Omental fat pad (tissue), 4 donors: ENCODE measurements at places on chromosomes 4 and X.

DNA sequence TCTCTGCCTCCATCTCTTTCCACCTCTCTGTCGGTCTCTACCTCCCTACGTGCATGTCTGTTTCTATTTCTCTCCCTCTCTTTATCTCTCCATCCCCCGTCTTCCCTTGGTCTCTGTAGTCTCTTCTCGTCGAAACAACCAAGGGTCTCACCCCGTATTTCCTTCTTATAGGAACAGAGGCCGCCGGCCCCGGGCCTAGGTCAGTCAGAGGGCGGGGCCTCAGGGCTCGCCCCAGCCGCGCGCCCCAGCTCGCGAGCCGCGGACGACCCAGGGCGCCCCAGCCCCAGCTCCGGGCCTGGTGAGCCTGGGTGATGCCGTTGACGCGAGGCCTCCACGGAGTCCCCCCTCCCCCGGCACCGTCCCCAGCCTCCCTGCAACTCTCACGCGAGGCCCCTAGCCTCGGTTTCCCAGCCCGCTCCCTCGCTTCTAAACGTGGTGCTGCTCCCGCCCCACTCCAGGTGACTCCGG, 6.6 kb downstream of the TIMM17B start:
- DNase-seq: no peak

DNA sequence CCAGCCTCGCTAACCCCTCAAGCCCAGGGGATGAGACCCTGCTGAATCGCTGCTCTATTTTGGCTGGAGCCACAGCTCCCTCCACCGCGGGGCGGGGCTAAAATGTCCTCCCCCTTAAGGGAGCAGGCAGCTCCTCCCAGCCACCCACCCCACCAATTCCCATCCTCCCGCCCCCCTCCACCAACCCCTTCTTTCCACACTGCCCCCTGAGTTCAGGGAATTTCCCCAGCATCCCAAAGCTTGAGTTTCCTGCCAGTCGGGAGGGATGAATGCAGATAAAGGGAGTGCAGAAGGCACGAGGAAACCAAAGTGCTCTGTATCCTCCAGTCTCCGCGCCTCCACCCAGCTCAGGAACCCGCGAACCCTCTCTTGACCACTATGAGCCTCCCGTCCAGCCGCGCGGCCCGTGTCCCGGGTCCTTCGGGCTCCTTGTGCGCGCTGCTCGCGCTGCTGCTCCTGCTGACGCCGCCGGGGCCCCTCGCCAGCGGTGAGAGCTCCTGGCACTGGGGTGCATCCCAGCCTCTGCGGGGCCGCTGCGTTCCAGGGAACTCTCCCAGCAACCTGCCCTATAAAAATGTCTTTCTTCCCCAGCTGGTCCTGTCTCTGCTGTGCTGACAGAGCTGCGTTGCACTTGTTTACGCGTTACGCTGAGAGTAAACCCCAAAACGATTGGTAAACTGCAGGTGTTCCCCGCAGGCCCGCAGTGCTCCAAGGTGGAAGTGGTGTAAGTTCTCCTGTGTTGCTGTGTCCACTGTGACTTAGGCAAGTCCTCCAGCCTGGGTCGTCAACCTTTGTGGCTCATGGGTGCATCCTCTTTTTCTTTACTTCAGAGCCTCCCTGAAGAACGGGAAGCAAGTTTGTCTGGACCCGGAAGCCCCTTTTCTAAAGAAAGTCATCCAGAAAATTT, at the start of gene CXCL6:
Gene CXCL6, plus strand, starts transcription at position 306 of the 907 bp plus-strand sequence. Its CDS starts 73 bp downstream, at position 379.
- peak; percentile 24 for DNase-seq

DNA sequence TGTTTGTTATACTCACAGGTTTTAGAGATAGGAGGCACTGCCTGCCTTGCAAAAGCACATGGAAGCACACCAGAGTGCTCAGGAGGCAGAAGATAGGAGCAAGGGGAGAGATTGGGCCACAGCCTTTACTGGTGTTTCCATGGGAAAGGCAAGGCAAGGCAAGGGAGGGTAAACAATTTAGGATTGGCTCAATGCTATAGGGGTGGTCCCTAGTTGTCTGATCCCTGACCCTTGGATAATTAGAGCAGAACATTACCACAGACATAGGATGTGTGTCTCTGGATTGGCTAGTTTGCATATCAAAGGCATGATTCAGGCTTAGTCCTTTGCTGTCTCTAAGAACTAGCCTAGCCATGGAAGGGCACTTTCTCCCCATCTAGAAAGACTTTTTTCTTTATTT, 36.1 kb downstream of the GRXCR1 start:
- DNase-seq: no peak

DNA sequence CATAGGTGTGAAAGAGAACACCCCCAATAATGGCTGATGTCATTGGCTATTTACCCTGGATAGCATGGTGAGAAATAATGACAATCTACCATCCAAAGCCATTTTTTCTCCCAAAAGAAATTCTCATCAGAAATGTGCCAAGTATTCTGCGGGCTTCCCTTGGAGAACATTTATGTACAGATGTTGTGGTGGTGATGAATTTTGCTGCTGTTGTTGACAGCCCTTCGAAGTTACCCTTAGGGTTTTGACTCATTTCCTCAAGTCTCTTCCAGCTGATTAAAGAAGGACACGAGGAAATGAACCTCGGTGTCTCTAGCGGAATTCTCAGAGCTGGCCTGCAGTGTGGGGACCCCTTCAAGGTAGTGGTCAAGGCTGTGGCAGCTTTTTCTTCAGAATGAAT, 3.4 kb downstream of the KIT start:
- no peak for DNase-seq

DNA sequence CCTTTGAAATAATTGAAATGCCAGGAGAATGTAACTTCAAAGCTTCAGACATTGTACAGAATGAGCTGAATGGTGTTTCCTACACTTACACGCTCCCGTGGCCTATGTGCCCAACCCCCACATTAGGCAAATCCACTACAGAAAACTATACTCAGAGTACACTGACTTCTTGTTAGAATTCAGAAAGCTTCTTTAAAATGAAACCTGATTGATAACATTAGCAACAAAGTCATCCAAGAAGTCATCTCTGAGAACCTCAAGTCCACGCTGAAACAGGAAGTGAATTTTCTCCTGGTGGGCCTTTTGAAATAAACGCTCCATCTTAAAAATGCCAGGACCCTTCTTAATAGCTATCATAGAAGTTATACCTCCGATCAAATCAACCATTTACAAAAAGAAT, 136.3 kb downstream of the TSPAN5 start:
- DNase-seq: no peak

DNA sequence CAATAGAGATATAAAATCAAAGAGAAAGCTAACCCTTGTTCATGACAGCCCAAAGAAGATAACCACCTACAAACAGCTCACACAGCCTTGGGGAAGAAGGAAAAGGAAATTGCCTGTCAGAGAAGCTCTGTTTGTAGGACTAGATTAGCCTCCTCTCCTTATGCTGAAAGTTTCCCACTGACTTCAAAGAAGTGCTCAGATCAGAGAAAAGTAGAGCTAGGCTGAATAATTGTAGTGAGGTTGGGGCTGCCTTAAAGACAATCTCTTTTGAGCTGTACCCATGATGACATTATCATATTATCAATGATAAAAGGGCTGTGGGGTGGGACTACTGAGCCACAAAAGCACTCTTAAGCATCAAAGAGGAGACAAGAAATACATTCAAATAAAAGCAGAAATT, 223.0 kb upstream of the GALNT7 start:
- DNase-seq: no peak

- DNase-seq: no peak
These were observed 184.1 kb downstream of the IL1RAPL2 start for GRCh38 chrX:104749951-104750610.

DNA sequence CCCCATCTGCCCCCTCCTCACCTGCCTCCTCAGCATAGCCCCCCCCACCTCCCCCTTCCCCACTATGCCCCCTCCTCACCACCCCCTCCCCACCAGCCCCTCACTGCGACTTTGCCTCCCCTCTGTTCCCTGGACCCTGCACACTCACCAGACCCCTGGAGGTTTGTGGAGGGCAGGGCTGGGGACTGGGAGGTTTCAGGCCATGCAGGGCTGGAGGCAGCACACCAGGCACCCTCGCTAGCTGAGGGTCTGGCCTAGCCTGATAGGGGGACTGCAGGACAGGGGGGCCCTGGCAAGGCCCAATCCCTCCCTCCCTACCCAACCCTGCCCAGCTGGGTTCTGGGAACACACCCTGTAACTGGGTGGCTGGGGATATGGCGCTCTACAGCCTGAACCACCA, 28.0 kb downstream of the TACC3 start:
- DNase-seq: no peak

GRCh38 chrX:107549504-107549903, 78.8 kb upstream of the PRPS1 start:
- DNase-seq: no peak

GRCh38 chrX:49862093-49862492, 17.2 kb upstream of the USP27X start:
- no peak for DNase-seq

GRCh38 chr4:188162698-188163097, 23.5 kb downstream of the TRIML1 start:
- no peak for DNase-seq
